ENCODE measurements at places on chromosomes 5 and 9.

GRCh38 chr9:116812231-116813030 lies 125.3 kb downstream of the TRIM32 start:
- DNase-seq: no peak

- DNase-seq: peak; percentile 60
Measured at GRCh38 chr5:175752826-175753535, 95.1 kb downstream of the HRH2 start.

GRCh38 chr9:105246656-105247173 lies 2.3 kb downstream of the SLC44A1 start:
- DNase-seq: no peak

DNA sequence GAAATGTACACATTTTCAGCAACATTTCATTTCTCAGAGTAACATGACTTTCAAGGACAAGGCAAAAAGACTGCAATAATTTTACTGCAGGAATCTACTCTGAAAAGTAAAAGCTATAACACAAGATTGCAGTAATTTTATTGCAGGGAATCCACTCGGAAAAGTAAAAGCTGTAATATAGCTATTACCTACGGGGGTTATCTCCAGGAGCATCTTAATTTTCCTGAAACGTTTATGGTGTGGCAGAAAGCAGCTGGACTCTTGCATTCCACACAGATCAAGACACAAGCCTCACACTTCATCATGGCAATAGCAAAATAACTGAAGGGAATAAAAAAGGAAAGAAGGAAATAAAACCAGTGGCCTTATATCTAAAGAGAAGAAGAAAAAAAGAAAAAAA lies 171.2 kb downstream of the TSSK1B start:
- DNase-seq: no peak

DNA sequence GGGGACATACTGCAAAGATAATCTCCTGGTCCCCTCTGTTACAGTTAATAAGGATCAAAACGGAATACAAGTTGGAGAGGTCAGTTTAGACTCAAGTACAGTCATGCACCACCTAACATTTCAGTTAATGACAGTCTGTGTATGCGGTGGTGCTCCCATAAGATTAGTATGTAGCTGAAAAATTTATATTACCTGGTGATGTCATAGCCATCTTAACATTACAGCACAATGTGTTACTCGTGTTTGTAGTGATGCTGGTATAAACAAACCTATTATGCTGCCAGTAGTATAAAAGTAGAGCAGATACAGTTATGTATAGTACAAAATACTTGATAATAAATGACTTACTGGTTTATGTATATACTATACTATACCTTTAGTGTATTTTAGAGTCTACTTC lies 207.9 kb downstream of the GDNF start:
- DNase-seq: no peak

- DNase-seq: no peak
Measured at GRCh38 chr5:88391116-88391515, 122.5 kb upstream of the TMEM161B start.

DNA sequence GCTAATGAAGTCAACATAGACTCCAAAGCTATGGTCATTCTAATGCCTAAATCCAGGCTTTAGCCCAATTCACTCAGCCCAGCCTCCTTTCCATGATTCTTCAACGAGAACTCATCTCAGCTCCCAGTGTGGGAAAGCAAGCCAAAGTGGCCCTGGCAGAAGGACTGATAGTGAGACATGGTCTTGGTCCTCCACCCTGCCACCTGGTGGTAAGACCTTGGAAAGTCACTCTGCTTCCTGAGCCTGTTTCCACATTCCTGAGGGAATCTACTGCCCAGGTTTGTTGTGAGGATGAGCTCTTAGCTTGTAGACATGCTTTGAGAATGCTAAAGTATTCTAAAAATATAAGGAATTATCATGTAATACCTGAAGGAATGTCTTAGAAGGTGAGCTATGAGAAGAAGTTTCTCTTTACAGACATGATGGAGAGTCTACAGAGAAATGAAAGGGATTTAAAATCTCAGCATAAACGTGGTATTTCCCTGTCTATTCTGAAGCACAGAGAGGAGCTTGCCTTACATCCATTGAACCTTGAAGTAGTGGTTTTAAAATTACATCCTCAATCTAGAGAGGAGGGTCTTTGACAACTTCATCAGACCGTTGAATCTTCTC lies 173.5 kb downstream of the TRIM32 start:
- no peak for DNase-seq

Data from coronary artery (tissue), 2 donors.